Stimulated activated CD4-positive, alpha-beta T cell treated with anti-CD3 and anti-CD28 coated beads, Interleukin-15, amount 100 ng/mL, for 24 hours (primary cell): ENCODE measurements at places on chromosomes 5 and 9.

DNA sequence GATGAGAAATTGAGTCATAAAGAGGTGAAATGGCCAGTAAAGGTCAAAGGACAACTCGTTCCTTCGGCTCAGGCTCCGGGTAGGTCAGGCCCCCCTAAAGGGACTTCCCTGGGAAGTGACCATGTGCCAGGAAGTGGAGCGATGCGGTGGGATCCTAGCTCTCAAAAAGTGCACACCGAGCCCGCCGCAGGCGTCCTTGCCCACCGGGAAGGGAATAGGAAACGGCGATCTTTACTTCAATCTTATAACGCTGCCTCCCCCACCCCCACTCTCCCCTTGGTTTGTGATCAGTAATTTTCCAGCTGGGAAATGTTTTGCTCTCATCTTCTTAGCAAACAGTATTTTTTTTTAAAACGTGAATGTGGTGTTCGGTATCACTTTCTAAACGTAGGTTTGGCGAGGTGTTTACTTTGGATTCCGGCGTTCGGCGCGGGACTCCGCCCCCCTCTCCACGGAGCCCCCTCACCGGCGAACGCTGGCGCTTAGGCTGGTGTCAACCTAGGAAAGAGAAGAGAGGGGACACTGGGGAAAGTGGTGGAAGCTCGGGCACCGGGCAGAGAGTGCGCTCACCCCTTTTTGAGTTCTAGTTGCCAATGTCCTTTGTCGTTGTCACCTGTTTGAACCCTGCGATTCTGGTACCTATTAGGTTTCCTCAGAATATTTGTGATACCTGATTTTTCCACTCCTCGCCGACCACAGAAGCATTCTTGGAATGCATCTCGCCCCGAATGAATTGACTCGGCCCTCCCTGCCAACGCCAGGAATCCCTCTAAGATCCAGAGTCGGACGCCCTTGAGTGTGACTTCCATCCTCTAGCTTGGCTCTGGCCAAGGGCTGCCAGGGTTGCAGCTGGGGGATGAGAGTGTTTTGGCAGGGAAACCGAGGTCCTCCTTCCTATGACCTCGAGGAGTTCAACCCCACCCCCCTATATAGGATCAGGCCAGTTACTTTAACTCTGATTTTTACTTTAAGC, 1.8 kb upstream of the KLF4 start:
- no peak for DNase-seq

DNA sequence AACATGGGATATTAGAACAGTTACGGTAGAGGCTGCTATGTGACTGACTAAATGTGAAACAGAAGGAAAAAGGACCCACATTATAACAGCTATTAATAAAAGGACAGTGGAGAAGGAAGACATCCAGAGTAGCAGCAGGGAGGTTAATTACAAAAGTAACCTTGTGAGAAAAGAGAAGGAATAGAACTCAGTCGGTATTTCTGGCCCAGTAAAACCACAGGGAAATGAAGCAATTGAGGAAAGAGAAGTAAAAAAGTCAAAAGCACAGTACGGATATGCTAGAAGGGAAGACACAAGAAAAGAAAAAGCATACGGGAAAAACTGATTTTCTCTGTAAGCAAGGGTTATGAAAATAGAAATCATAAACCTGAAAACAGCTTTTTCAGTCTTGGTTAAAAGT, 164.7 kb downstream of the RFX3 start:
- DNase-seq, result no peak

DNA sequence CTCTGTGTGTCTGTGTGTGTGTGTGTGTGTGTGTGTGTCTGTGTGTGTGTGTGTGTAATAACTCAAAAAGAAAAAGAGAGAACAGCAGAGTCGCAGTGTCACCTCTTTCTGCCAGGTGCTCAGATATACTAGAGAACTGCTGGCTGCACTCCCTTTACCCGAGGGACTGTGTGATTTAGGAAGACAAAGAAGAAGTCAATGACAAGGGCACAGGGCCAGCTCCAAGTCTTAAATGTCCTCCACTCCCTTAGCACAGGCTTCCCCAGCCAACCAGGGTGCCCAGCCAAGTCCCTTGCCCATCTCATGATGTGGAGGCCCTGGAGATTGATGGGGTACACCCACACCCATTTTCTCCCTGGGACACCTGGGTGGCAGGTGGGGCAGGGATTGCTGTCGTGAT, 8.7 kb downstream of the CCNJL start:
- DNase-seq, result no peak

DNA sequence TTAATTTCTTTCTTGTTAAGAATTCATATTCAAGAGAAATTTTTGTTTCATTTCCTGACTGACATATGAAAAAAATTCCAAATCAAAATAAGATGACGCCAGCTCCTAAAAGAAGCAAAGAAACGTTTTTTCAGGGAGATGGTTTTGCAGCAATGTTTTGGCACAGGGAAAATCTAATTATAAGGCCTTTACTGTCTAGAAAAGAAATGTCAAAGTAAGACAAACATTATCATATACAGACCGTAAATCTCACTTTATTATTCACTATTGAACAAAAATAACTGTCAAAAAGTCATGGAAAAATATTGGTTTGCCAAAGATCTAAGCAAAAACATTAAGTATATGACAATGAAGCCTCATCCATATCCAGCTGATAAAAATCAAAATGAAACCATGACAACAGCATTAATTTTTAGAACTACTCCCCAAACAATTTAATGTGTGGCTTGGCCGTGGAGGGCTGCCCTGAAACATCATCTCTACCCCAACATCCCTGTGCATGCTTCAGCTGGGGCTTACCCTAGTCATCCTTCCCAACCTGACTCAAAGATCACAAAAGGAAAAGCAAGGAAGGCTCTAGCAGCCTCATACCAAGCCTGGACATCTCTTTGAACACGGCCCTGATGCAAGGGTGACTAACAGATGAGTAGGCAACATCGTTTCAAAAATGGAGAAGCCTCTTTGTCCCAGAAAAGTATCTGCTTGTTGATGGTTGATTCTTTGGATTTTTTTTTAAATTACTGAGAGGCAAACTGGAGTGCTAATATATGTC, 95.6 kb downstream of the ARSB start:
- no peak for DNase-seq
